Adrenal gland (tissue), 19 donors: ENCODE measurements at places on chromosomes 6 and 20.

DNA sequence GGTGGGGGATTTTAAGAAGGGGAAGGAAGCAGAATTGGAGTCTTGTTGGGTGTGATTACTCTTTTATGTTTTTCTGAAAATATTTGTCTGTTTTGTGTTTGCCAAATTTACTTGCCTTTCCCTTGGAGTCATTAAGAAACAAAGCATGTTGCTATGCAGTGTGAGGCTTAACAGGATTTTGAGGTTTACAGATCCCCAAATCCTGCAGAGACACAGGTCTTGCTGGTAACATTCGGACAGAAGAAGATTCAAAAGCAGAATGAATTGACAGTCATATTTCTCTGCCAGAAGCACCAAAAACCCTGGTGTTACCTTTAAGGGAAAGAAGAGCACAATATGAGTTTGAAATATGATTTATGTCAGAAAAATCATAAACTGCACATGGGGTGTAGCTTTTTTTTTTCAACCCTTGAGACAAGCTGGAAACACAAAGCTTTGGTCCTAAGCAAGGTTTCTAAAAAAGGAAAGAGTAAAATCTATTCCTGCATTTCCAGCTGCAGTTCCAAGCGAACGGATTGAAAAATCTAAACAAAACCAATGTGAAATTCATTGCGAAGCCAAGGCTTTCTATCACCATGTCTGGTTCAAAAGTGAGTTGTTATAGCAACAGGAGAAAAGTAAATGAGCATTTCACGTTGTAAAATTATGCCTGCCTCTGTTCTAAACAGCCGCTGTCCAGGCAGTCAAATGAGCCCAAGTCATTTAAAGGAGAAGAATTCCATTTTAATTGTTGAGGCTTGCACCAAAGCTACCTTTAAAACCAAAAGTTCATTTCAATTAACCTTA lies 358.9 kb upstream of the SASH1 start:
- no peak for DNase-seq

DNA sequence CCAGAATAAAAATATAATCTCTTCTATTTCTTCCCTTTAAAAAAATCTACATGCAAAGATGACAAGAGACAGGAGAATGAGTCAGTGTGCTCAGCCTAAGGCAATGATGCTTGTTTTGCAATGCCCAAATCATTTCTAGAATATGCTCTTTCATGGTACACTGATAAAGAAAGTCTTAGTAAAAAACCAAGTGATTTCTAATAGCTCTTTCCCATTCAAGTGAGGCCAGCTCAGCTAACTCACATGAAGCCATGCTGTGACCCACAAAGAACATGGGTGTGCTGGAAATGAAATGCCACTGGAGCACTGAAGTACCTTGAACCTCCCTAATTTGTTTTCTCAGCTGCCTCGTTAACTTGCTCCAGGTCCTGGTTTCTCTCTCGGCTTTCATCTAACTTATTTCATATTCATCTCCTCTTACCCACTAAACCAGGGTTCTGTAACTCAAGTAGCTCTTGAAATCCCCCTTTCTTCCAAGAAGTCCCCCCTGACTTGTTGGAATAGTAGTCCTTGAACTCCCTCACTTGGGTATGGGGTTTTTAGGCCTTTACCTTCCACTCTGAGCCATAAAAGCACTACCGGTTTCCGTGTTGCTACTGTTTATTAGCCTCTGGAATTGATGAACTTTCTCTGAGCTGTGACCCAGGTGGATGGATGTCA lies 92.7 kb downstream of the IRF4 start:
- DNase-seq: no peak

- no peak for DNase-seq
These were observed 48.4 kb upstream of the NCOA3 start for GRCh38 chr20:47453167-47453782.

DNA sequence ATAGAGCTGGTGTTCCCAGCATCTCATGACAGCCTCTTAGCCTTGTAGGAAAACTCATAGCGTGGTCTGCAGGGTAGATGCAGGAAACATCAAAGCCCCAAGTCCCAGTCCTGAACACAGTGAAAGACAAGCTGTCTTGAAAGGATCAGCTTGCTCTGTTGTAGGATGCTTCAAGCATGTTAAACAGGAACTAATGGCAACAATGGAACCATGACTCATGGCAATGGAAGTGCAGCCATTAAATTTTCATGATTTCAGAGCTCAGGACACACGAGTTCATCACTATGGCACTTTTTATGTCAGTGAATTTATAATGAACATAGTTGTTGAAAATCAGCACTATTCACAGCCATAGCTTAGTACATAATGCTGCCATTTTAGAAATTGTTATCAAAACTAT lies 367.7 kb downstream of the KIF16B start:
- no peak for DNase-seq

DNA sequence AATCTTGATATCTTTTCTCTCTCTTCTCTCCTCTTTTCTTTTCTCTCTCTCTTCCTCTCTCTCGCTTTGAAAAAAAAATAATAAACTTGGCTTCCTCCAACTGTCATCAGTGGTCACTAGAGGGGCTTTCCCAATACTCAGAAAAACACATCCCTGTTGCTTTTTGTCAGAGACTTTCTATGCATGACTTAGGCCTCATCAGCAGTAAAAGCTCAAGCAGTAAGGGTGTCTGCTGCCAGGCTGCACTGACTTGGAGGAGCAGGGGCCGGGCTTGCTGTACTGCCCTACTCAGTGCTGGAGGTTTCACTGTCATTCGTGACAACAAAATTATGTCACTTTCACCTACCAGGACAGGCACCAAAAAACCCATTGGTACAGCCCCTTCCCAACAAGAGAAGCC lies 272.0 kb downstream of the ADGB start:
- no peak for DNase-seq

DNA sequence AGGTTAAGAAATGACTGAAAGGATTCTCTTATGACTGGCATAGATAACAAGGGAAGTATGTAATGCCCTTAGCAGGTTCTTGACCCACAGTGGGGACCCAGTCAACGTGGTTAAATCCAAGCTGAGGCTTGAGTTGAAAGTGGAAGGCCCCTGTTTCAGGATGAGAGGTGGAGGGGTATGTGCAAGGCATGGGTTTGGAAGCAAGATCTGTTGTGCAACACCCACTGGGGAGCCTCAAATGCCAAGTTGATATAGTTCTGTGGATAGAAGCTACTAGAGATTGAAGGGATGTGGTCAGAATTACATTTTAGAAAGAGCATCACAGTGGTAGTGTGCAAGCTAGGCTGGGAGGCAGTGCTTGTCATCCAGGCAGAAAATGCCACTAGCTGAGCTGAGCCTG lies 5.1 kb downstream of the PABPC1L start:
- no peak for DNase-seq

GRCh38 chr20:4235512-4236043 lies 220.2 kb upstream of the RNF24 start:
- DNase-seq: no peak

- DNase-seq: no peak
These were observed 27.4 kb downstream of the BPIFB1 start for GRCh38 chr20:33310327-33310899.

GRCh38 chr6:138651491-138651890 lies 122.1 kb upstream of the CCDC28A start:
- no peak for DNase-seq

GRCh38 chr6:100996409-100996808 lies 115.3 kb upstream of the ASCC3 start:
- no peak for DNase-seq

GRCh38 chr6:110089323-110089722 lies 90.1 kb downstream of the WASF1 start:
- DNase-seq: no peak

GRCh38 chr6:3397229-3398164 lies 59.4 kb downstream of the SLC22A23 start:
- DNase-seq: no peak

DNA sequence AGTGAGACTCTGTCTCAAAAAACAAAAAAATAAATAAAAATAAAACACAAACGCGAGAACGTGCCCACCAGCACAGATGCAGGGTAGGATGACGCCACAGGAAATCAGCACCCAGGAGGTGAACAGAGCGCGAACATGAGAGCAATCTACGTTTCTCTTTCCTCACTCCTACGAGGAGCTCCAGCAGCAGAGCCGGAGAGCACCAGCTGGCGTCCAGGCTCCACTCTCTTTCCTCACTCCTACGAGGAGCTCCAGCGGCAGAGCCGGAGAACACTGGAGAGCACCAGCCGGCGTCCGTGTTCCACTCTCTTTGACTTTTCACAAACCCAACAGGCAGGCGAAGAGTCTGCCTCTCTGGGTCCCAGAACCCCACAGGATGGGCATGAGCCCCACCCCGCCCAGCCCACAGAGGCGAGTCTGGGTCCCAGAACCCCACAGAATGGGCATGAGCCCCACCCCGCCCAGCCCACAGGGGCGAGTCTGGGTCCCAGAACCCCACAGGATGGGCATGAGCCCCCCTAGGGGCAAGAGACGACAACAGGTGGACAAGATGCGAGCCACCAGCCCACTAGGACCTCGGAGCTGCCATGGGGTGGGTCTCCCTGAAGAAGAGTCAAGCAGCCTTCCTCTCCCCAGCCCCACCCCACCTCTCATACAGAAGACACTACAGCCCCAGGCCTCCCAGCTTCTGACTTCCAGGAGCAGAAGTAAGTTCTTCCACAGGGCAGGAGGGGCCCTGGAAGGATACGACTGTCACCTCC lies 20.2 kb downstream of the ZBTB46 start:
- DNase-seq: no peak

DNA sequence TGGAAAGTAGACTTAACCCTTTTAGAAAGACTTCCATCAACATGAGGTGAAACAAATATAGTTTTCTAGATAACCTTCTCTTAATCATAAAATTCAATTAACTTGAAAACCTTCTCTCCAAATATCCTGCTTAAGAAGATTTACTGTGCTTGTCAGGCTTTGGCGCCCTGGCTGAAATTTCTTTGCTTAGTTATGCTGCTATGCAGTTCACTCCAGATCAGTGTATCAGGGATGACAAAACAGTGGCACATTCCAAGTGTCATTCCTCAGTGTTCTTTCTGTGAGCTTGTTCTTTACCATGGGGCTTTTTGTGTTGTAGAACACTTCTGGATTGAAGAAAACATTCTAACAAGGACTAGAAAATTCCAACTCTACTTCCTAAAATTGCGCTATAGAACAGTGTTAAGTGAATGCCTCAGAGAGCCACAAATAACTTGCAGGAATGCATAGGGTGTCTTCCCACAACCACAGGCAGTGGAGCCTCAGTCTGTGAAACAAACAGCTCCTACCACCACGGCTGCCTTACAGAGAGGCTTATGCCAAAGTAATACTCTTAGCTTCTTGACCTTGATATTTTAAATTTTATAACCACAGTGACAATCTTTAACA lies 443.6 kb downstream of the CDC5L start:
- no peak for DNase-seq

DNA sequence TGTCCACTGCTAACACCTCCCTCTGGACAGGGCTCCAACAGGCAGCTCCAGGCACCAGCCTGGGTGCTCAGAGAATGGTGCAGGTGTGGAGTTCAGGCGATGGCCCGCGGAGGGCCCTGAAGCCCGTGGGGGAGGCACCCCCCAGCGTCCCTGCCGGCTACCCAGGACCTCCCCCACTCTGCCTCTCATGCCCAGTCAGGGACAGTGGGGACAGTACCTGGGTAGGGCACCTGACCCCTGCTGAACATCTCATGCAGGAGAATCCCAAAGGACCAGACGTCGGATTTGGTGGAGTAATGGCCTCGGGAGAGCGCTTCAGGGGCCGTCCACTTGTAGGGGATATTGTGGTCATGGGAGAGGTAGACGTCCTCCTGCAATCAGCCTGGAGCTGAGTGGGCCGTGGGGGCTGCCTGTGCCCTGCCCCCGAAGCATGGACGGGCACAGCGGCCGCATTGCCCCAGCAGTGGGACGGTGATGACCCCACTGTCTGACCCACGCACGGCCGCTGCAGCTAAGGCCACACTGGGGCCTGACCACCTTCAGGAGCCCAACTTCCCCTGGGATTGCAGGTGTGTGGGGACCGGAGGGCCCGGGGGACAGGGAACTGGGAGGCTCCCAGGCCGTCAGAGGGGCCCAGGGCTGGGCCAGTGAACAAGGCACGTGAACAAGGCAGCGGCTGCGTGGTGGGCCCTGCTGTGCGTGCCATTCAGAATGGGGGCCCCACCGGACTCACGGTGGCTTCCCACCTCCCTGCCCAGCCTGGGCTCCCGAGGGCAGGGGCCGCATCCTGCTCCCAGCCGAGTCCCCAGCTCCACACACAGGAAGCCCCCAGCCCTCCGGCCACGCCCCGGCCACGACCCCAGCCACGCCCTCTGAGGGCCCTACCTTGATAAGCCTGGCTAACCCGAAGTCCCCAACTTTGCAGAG lies 7.1 kb downstream of the PTK6 start:
- DNase-seq: no peak

DNA sequence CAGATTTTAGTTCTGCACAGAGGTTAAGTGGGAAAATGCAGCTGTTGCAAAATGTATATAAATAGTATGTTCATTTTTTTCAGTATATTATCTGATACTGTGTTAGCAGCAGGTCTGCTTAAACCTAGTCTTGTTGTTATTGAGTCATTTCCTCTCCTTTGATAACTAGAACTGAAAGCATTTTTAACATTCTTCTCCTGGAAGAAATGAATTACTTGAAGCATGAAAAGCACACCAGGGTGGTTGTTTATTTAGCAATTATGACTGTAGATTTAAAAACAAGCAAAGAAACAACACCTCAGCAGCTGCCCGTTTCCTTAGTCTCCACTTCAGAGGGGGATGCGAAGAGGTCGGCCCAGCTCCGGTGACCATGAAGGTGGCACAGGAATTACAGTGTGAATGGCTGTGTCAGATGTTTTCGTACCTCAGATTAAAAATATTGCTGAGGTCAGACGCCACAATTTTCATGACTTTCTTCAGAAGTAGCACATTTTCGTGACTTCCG lies 53.5 kb downstream of the GOPC start:
- DNase-seq: no peak

- no peak for DNase-seq
These were observed 2.5 kb downstream of the LY6G6D start for GRCh38 chr6:31717499-31718222.

GRCh38 chr6:5665173-5665572 lies 341.6 kb downstream of the NRN1 start:
- DNase-seq: no peak

GRCh38 chr6:131244942-131245341 lies 109.7 kb downstream of the AKAP7 start:
- no peak for DNase-seq

- DNase-seq: no peak
These were observed 66.2 kb downstream of the SLC22A23 start for GRCh38 chr6:3390698-3391097.

- no peak for DNase-seq
These were observed 988 bp downstream of the QRSL1 start for GRCh38 chr6:106630366-106630765.

DNA sequence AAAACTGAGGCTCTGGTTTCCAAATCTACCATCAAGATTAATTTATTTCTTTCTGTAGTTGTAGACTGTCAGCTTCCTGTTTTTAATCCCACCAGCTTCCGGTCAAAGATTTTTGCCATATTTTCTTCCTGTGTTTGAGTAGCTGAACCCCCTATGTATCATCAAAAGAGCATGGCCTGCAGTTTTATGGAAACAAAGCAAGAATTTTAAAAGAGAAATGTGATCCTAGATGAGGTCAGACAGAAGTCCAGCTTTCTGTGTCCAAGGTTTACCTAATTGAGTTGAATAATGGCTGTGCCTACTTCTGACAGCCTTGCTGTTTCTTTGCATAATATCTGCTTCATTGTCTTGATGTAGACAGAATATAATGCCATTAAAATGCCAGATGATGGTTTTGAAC lies 163.7 kb downstream of the CARMIL1 start:
- DNase-seq: no peak

GRCh38 chr20:50815162-50815989 lies 20.5 kb downstream of the BCAS4 start:
- DNase-seq: no peak
